ENCODE measurements at places on chromosomes 3 and 15. TPM values are rescaled to one million over a fixed set of nuclear protein-coding genes. Genes with fewer than 3 reads are reported as not detected.

GRCh38 chr3:88618021-88618645 lies 468.4 kb downstream of the C3orf38 start:
- DNase-seq, result no peak

DNA sequence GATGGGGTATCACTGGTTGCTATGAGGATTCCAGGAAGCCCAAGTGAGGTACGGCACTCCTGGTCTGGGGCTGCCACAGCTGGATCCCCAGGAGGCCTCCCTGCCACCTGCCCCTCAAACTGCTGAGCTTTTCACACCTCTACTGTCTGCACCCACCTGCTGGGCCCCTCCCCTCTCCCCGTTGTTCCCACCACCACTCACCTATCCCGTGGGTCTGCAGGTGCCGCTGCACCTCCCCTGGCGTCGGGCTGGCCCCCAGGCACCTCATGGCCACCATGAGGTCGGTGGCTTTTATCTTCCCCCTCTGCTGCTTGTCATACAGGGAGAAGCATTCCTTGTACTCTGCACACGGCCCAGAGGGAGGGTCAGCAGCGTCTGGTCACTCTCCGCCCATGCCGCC lies 5.8 kb downstream of the CALML4 start:
- no peak for DNase-seq

- DNase-seq, result no peak
Observed at GRCh38 chr3:176568189-176568588, 629.1 kb downstream of the TBL1XR1 start.

Gene FBLN2
- 452 TPM for total RNA-seq

DNA sequence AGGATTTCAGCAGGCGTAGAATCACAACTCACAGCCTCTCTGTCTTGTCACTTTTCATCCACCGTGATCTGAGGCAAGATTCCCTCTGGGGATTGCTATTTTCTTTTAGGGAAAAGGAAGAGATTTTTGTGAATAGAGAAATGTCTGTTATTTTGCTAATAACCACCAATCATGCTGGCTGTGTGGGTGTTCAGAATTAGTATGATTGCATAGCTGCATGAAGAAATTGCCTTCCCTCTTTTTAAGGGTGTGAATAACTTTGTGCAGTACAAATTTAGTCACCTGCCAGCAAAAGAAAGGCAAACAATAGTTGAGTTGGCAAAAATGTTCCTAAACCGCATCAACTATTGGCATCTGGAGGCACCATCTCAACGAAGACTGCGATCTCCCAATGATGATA lies 60.8 kb downstream of the KAT2B start:
- DNase-seq, result no peak

DNA sequence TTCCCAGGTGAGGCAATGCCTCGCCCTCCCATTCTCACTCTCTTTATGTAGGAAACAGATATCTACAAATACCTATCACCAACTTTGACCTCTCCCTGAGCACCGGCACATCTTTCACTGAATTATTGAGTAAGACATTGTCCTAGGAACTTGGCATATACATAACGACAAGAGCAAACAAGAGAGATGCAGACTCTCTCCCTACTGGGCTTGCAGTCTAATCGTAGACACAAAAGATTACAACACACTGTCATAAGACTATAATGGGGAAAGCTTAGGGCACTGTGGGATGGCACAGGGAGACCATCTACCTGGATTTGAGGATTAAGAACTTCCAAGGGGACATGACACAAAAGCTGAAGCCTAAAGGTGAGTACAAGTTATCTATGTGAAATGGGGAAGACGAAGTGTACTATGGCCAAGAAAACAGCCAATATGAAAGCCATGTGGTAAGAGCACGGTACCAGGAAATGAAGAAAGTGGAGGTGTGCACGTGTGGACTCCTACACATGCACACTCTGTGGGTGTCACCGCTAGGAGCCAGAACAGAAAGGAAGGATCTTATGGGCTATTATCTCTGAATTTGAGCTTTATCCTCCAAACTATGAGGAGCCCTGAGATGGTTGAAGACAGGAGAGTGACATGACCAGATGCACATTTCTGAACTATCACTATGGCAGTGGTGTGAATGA lies 218.8 kb upstream of the STRIT1 start:
- no peak for DNase-seq

DNA sequence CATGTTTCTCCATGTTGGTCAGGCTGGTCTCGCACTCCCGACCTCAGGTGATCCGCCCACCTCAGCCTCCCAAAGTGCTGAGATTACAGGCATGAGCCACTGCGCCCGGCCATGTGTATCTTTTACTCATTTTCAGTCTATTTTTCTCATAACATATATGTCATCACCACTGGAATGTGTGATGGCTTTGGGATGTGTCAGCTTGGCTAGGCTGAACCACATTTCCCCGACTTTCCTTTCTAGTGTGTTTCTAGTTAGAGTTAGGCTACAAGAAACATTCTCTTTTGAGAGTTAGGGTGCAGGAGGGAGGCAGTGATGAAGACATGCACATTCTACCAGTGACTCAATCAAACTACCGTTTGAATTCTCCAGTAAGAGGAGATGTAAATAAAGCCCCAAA lies 444.9 kb upstream of the THBS1 start:
- DNase-seq, result peak; percentile 88

Gene GABRR3
- not detected for total RNA-seq

Gene NEK10
- total RNA-seq, result 27.1 TPM

DNA sequence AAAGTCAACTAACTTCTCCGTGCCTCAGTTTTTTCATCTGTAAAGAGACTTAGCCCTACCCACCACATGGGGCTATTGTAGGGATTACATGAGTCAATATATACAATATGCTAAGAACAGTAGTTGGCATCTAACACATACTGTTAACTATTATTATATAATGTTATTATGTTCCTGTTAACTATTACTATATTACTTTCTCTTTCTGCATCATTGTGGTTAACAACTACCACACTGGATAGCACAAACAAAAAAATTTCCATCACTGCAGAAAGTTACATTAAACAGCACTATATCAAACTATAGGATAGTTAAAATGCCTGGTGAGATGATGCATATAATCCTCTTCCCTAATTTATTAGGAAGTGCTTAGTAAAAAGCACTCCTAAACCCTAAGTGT lies 23.7 kb downstream of the STAG1 start:
- peak; percentile 16 for DNase-seq

Gene LRRC15
- 10.0 TPM for total RNA-seq

Gene ZNF660
- total RNA-seq, result 2.0 TPM

DNA sequence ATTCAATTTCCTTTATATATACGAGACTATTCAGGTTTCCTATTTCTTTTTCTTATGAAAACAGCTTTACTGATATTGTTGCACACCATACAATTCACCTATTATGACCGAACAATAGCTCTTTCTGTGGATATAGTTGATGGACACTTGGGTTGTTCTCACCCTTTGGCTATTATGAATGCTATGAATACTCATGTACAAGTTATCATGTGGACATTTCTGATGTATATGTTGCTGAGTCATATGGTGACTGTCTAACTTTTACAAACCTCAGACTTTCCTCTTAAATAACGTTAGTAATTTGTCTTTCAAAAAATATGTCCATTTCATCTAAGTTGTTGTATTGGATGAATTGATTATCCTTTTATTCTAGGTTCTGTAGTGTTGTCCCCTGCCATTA lies 15.7 kb upstream of the USF3 start:
- no peak for DNase-seq

Gene FBXW12
- total RNA-seq, result 0.27 TPM

DNA sequence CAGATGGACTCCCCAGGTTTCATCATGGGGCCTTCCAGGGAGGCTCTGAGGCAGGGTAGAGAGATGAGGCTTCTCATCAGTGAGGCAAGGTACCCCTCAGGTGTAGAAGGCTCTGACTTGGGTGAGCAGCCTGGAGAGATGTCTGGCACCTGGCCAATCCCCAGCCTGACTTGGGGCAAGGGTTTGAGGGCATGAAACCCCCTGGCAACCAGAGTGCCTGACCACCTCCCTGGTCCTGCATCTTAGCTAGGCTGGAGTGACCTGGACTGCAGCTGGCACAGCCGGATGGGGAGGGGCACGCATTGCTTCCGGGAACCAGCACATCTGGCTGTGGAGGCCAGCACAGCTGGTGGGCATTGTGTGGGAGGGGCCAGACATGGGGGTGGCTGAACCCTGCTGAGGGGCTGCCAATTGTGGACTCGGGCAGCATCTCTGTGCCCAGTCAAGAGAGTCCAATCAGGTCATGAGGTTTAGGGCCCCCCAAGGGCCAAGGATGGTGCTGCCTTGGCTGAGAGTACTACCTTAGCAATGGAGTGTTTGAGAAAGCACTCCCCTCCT lies 1.9 kb downstream of the ZBTB47 start:
- DNase-seq, result no peak

- DNase-seq, result no peak
Observed at GRCh38 chr3:31636694-31637442, 104.1 kb downstream of the STT3B start.

DNA sequence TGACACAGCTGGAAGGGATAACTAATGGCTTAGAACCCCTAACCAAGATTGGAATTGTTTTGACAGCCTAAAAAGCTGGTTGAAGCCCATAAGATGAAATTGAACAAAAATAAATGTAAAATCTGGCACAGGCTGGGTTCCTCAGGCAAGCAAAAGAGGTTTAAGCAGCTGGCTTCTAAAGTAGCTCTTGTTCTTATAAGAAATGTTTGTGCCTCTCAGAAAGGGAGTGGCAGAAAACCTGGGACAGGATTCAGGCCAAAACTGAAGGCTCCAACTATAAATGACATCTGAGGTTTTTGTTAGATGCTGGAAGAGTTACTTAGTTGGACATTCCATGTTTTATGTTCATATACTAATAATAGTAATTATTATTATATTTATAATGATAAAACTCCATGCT lies 378.3 kb downstream of the CNTN4 start:
- DNase-seq, result no peak

- DNase-seq, result peak; percentile 74
Observed at GRCh38 chr15:34721802-34722438, 32.9 kb downstream of the GJD2 start.

GRCh38 chr15:60121845-60122244 lies 117.7 kb downstream of the FOXB1 start:
- no peak for DNase-seq

GRCh38 chr3:172159962-172160538 lies 120.7 kb downstream of the FNDC3B start:
- DNase-seq, result peak; percentile 81

Gene ABHD2
- 100 TPM for total RNA-seq

Gene ARRDC4
- total RNA-seq, result 6.2 TPM

DNA sequence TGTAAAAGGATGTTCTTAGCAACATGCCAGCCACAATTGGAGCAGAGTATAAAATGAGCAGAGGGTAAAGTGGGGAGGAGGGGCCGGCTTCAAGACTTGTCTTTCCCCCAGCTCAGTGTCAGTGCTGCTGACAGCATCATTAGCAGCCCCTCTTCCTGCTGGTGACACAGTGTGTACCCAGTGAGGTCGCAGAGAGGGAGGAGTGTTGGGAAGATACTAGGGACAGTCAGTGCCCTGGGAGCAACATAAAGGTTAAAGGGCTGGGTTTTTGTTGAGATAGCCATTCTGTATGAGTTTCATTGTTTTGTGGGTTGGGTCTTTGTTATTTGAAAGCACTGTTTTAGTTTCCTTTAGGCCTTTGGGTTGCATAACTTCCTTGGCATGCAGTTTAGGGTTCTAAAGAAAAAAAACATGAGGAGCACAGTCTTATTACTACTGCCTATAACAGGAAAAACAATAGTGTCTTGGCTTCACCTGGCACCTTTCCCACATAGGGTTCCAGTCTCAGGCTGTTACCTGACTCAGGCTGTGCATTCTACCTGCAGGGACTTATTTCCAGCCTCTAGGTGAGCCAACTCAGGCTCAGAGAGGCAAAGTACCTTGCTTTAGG lies 94.1 kb upstream of the SKOR1 start:
- no peak for DNase-seq

Gene RYR3
- under 0.01 TPM for total RNA-seq

GRCh38 chr3:65538101-65538500 lies 500.6 kb downstream of the MAGI1 start:
- no peak for DNase-seq

DNA sequence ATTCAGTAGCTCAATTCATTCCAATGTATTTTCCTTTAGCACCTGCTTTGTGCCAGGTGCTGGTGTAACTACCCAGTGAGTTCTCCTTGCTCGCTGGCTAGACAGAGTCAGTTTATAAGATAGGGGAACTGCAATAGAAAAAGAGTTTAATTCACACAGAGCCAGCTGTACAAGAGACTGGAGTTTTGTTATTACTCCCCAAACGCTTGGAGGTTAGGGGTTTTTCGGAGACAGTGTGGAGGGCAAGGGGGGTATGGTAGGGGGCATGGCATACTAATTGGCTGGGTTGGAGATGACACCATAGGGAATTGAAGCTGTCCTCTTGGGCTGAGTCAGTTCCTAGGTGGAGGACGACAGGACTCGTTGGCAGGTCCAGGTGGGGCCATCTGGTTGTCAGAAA lies 5.4 kb upstream of the CFAP91 start:
- DNase-seq, result no peak

DNA sequence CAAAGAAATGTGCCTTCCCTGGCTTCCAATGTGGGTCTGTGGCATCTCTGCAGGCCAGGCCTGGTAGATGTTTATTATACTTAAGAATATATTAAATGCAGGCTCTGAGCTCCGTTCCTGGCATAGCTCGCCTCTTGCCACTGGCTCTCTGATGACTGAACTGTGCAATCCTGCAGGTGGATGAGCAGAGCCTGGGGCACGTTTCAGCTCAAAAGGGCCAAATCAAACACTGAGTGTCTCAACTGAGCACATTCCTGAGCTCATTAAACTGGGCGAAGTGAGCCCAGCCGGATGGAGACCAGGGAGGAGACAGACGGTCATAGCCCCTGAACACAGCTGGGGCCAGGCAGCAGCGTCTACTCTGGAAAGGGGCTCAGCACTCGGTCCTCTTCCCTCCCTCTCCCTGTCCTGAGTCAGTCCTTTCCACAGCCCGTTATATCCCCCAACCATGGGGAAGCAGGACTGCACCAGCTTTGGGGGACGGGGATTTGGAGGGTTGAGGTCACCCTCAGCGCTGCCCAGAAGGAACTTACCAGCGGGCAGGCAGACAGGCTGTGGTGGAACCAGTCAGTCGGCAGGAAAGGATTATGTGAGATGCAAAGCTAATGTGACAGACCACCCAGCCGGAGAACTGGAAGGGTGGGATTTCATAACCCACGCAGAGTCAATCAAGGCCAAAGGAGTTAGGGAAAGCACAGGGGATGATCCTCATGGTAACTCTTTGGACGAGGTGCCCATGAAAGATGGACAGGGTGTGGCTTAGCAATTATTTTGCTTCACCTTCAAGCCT lies 77.4 kb upstream of the ANKRD34C start:
- no peak for DNase-seq

GRCh38 chr3:100538339-100538706 lies 45.9 kb downstream of the TMEM45A start:
- DNase-seq, result no peak

Gene LARP6
- total RNA-seq, result 68.1 TPM

GRCh38 chr3:118666-119065 lies 77.9 kb upstream of the CHL1 start:
- DNase-seq, result no peak

DNA sequence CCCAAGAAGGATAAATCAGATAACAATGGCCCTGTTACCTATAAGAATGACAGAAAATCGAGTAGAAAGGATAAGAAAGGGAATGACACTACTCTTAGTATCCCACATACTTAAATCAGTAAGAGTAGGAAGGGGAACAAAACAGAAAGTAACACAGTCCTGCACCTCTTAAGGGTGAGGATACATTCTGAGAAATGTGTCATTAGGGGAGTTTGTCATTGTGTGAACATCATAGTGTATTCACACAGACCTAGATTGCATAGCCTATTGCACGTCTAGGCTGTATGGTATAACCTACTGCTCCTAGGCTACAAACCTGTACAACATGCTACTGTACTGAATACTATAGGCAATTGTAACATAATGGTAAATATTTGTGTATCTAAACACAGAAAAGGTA lies 142.6 kb downstream of the PLCH1 start:
- DNase-seq, result no peak
